Ascending aorta (tissue), 2 donors: ENCODE measurements at places on chromosomes 13 and 19.

DNA sequence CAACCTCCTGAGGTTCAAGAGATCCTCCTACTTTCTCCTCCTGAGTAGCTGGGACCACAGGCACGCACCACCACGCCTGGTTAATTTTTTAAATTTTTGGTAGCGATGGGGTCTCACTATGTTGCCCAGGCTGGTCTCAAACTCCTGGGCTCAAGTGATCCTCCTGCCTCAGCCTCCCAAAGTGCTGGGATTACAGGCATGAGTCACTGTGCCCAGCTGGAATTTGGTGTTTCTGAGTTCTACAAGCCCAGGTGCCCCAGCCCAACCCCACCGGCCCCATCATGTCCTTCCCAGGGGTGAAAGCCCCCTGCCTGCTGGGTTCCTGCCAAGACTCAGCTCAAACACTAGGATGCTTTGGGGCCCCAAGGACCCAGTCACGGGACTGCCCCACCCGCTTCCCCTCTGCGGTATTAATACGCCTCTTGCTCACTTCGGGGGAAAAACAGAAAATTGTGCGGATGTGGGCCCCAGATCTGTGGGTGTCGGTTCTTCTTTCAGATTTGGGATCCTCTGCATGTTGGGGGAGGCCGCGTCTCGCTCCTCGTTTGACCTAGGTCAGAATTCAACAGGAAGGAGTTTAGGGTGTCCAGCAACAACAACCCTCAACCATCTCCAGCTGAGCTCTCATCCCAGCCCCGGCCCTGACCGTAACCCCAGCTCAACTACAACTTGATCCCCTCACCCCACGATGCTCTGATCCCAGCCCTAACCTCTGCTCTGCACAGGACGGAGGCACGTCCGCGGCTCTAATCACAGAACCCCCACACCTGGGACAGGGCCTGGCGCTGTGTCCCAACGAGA is 3.7 kb upstream of the FCER2 start:
- no peaks in the 10 kb centered on the region for H3K27me3 ChIP-seq
- no peak overlapping the region for H3K4me3 ChIP-seq
- no peak for DNase-seq
- H3K36me3 ChIP-seq, result no peaks in the 10 kb centered on the region
- no peaks in the 10 kb centered on the region for H3K4me1 ChIP-seq
- H3K27ac ChIP-seq, result peak overlapping the region; percentile 16

DNA sequence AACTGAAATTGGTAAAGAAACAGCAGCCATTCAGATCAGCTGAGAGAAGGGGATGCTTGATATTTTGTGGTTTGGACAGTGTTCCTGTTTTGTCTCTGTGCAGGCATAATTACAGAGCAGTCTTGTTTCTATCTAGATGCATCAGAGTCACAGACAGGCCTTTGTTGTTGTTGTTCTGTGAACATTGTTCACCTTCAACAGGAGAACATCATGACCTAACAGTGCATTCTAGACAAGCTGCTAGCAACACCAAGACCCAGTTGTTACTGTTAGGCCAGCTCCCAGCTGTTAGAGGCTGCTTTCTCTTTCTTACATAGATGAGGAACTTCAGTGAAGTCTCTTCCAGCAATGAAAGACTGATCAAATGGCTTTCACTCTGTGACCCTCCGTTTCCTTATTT is 8.5 kb upstream of the LSR start:
- H3K36me3 ChIP-seq, result no peaks in the 10 kb centered on the region
- H3K27me3 ChIP-seq, result no peaks in the 10 kb centered on the region
- H3K4me3 ChIP-seq, result no peak overlapping the region
- DNase-seq, result no peak
- no peaks in the 10 kb centered on the region for H3K4me1 ChIP-seq

DNA sequence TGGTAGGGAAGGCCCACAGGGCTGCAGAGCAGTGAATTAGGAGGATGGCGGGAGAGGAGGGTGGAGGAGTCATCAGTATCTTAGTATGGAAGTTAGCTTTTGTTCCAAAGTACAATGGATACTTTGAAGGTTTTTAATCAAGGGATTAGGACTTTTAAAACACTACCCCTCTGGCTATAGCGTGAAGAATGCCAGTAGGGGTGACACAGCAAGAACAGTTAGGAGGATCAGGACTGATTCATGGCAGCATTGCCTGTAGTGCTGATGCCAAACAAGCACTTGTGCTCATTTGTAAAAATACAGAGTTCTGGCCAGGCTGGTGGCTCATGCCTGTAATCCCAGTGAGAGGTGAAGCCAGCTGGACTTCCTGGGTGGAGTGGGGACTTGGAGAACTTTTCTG is 46.2 kb downstream of the SKA3 start:
- no peak overlapping the region for H3K27ac ChIP-seq
- H3K36me3 ChIP-seq, result no peaks in the 10 kb centered on the region
- no peaks in the 10 kb centered on the region for H3K27me3 ChIP-seq
- H3K4me1 ChIP-seq, result no peaks in the 10 kb centered on the region

GRCh38 chr19:5130371-5131030 is 161.6 kb downstream of the KDM4B start:
- no peaks in the 10 kb centered on the region for H3K27me3 ChIP-seq
- no peak for DNase-seq
- peaks cover 27% of the 10 kb centered on the region for H3K4me1 ChIP-seq
- peaks cover 39% of the 10 kb centered on the region for H3K36me3 ChIP-seq
- H3K27ac ChIP-seq, result no peak overlapping the region
- H3K4me3 ChIP-seq, result no peak overlapping the region

GRCh38 chr13:40876020-40876738 is 86.8 kb downstream of the SLC25A15 start:
- H3K36me3 ChIP-seq, result peaks cover 36% of the 10 kb centered on the region
- no peaks in the 10 kb centered on the region for H3K4me1 ChIP-seq
- no peak overlapping the region for H3K4me3 ChIP-seq
- no peak overlapping the region for H3K27ac ChIP-seq

- no peaks in the 10 kb centered on the region for H3K36me3 ChIP-seq
- no peak overlapping the region for H3K27ac ChIP-seq
- no peaks in the 10 kb centered on the region for H3K4me1 ChIP-seq
Measured at GRCh38 chr19:30376272-30376671, 4.1 kb downstream of the ZNF536 start.

- H3K27me3 ChIP-seq, result no peaks in the 10 kb centered on the region
- no peak overlapping the region for H3K4me3 ChIP-seq
- H3K36me3 ChIP-seq, result no peaks in the 10 kb centered on the region
- no peak for DNase-seq
- H3K4me1 ChIP-seq, result no peaks in the 10 kb centered on the region
Measured at GRCh38 chr13:79779761-79780160, 298.8 kb downstream of the NDFIP2 start.

DNA sequence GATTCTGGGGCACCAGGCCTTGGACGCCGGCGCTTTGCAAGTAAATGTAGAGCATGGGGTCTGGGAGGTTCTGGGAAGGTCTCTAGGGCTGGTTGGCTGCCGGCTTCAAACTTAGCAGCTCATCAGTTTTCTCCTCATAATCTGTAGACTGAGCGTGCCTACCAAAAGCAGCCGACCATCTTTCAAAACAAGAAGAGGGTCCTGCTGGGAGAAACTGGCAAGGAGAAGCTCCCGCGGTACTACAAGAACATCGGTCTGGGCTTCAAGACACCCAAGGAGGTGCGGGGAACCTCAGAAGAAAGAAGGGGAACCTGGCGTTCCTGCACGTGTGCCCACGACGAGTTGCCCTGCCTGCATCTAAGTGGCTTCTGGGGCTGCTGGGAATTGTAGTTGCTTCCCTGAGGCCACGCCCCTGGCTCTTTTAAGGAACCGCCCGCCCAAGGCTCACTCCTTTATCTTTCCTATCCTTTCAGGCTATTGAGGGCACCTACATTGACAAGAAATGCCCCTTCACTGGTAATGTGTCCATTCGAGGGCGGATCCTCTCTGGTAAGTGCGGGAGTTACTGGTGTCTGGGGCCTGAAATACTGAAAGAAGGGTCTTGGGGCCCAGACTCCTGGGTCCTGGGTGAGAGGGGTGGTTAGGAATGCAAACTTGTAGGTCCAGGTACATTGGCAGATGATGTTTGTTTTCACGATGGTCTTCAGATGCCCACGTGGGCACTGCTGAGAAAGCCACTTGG is 984 bp downstream of the RPS11 start:
- H3K27me3 ChIP-seq, result no peaks in the 10 kb centered on the region
- H3K27ac ChIP-seq, result peak overlapping the region; percentile 95
- peaks cover 13% of the 10 kb centered on the region for H3K4me1 ChIP-seq
- no peak for DNase-seq
- peak overlapping the region; percentile 77 for H3K4me3 ChIP-seq

DNA sequence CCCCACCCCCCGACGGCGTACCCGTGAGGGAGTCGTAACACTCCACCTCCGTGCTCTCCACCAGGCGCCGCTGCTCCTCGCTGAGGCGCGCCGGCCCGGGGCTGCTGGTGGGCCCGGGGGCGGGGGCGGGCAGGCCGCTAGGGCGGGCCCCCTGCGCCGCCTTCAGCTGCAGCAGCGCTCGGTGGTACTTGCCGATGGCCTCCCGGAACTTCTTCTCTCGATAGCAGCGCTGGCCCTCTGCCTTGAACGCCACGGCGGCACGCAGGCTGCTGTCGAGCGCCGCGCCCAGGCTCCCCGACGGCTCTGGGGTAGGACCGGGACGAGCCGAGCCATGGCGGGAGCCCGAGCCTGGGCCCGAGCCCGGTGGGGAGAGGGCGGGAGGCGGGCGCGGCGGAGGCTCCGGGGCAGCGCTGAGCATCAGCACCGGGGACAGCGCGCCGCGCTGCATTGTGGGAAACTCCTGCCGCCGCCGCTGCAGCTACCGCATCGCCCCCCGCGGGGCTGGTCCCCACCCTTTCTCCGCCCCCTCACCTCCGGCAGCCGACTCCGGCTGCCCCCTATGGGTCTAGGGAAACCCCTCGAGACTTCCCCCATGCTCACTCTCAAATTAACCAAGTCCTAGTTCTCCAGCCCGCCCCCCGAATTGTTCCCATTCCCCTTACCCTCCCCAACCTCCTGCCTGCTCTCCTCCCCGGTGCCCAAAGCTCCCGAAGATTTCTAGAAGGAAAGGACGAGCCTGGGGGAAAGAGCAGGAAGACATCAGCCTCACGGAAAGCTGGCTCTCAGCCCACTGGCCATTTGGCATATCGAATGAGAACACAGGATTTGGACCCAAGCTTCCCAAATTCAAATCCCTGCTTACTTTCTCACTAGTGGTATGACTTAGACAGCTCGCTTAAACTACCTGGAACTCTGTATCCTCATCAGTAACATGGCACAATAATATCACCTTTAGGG is at the start of gene TTC9B:
Gene TTC9B, minus strand, starts transcription at position 451 of the 957 bp plus-strand sequence. Its CDS starts 3 bp downstream, at position 448.
- no peak for DNase-seq
- no peak within 1 kb of the TSS for H3K27ac ChIP-seq
- no peaks in the 10 kb centered on the region for H3K36me3 ChIP-seq
- no peaks in the 10 kb centered on the region for H3K4me1 ChIP-seq
- peaks cover 15% of the 10 kb centered on the region for H3K27me3 ChIP-seq
